ENCODE measurements at places on chromosomes 1 and 21.

- DNase-seq = no peak
Observed at GRCh38 chr1:83741348-83741747, 257.6 kb downstream of the TTLL7 start.

DNA sequence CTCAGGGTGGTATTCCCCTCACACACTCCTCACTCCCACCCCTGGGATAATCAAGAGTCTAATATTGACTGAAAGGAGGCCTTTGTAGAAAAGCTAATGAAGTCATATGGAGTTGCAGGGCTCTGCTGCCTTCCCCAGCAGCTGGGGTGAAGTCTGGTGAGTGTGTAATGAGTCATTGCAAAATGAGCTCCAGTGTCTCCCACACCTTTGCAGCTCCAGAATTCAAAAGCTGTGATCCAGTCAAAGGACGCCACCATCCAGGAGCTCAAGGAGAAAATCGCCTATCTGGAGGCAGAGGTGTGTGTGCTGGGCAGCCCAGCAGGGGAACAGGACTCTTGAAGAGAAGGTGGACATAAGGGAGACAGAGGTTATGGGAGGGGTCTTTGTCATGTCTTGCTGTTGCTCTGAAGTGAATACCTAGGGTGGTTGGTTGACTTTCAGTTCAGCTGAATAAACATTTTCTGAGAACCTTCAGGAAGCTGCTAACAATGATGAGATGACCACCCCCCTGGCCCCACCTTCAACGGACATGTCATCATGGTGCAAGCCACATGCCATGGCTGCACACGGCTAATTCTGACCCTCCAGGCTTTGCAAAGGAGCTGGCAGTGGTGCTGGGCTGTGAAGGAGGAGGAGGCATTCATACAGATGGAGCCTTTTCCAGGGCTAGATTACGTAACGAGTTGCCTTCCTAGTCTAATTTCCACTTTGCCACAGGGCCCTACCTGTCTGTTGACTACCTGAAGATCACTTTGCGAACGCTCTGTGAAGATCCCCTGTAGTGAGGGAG, 32.2 kb upstream of the SNX27 start:
- DNase-seq = no peak

GRCh38 chr1:30522031-30523004, 201.1 kb downstream of the MATN1 start:
- no peak for DNase-seq

- DNase-seq = no peak
Observed at GRCh38 chr1:151990856-151991198, 2.8 kb downstream of the S100A10 start.

DNA sequence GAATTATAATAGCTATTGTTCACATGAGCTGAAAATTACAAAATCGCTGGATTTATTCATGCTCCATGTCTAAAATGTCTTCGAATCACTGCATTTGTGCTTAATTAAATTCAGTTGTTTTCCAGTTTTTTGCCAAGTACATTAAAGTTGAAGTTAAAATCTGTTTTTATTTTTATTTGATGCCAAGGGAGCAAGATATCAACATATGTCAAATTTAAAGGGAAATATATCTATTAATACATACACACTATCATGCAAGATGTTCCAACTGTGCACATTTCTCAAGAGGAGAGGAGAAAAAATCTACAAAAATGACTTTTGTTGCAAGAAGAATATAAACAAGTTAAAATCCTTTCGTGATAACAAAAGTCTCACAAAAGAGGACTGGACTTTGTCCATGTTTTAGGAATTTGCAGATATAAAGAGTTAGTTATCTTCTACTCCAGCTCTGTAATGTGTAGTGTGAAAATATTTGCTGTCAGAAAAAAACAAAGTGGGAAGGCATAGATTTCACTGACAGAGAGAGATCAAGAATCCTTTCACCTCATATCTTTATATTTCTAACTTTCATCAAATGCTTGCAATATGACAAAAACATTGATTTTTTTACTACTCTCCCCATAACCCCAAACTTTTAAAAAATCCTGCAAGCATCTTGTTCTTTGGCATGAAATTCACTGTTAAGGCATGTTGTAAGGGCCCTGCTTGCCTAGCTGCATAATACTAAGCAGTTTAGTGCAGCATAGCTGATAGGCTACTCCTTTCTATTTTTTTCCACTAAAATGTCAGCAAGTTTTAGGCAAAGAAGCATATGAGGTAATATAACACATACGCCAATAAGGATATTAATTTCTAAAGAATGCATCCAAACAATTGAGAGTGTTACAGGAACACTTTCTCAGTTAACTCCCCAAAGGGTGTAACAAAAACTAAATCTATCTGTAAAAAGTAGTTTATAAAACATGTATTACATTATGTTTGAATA, 340.2 kb upstream of the ADAMTS5 start:
- no peak for DNase-seq

DNA sequence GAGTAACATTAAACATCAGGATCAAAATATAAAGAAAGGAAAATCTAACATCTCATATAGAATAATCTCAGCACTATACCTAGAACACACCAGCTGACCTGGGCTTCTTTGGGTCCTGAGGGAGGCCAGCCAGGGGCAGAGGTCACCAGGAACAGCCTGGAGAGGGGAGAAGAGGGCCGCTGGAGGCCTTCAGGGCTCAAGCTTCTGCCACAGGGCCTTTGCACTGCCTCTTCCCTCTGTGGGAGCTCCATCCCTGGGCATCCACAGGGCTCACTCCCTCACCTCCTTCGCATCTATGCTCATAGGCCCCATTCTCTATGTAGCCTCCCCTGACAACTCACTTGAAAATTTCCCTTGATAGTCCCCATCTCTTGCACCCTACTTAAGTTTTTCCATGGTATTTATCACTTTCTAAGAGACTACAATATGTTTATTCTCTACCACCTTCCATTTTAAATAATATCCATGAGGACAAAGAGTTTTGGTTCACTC, 73.9 kb downstream of the HIVEP3 start:
- no peak for DNase-seq

DNA sequence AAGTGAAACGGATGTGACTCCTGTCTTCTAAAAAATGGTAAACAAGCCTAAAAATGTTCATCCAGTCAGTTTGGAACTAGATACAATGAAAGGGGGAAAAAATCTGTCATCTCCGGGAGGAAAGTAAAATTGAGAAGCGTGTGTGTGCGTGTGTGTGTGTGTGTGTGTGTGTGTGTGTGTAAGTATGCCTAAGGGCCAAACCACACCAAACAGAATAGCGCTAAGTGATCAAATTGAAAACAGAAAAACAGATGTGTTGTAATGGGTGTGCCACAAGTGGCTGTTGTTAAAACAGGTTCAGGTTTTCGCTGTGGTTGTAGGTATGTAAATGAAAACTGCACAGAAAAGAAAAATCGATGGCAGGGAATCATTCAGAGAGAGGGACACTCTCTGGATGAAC, 106.7 kb downstream of the RNF220 start:
- DNase-seq = no peak

DNA sequence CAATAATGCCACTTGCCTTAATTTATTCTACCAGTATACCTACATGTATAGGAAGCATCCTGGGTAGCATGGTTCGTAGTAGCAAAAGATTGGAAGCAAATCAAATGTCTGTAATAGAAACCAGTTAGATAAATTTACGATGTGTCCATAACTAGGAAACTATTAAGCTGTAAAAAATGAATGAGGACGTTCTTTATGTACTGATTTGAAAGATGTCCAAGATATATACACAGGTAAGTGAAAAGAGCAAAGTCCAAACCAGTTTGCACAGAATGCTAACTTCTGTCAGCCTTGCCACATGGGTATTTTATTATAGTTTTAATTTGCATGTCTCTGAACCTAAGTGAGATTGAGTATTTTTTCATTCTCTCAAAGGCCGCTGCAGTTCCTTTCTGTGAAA, 251.8 kb upstream of the IRF2BP2 start:
- DNase-seq = no peak

DNA sequence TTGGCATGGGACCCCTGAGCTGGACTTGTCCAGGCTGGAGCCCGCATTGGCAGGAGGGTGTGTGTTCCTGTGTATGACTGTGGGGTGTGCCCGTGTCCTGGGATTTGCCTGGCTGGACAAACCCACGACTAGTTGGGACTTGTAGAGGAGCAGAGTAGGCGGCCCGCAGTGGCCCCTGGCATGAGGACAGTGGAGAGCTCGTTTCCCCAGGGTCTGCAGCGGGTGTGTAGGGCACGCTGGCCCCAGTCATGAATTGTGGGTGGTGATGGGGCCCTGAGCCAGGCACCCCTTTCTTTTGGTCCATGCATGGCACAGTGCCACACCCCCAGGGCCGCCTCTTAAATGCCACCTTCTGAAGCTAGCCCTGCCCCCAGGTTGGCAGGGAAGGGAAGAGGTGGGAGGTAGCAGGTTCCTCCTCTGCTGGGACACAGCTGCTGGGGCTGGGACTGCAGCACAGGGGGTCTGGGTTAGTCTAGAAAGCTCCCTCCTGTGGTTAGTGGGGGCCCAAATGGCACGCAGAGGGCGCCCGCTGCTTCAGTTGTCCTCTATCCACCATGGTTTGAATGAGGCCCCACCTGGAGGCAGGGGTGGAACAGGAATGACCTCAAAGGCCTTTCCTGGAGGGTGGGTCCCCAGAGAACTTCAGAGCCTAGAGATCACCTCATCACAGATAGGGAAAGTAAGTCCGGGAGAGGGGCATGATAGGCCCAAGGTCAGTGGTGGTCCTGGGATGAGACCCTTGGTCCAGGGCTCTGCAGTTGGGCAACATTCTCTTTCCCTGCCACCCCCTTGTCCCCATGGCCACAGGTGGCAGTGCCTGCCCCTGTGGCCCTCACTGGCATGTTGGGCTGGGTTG, 4.1 kb downstream of the CROCC start:
- no peak for DNase-seq

GRCh38 chr1:153795330-153795837, 20.2 kb downstream of the SLC27A3 start:
- DNase-seq = no peak

GRCh38 chr1:101239095-101240040, 2.5 kb downstream of the S1PR1 start:
- DNase-seq = no peak

DNA sequence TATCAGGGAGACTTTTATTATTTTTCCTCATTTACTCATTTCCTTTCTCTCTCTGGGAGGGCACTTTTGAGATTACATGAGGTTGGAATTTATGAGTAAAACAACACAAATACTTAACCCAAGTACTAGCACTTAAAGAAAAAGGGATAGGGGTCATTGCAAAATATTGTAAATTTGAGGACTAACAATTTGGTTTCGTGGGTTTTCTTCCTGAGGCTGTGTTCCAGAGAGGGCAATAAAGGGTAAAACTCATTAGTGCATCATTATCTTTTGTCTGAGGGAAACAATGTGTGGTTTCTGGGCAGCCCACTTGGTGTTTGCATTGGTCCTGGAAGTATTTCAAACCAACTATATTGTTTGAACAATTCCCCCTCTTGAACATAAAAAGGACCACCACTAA, 96.5 kb downstream of the GREM2 start:
- DNase-seq = no peak

DNA sequence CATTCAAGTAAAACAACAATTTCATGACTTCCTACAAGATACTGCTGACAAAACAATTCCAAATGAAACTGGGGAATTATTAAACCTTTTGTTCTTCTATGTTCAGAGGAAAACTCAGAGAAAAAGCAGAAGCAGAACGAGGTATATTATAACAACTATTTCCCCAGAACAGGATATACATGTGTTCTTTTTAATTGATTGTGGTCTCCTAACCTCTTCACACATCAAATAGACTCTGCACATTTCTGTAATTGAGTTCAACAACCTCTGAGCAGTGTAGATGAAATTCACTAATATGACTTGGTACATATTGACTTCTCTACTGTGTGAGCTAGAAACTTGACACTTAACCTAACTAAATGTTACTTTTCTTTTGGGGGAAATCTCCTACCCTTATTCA, 584.2 kb downstream of the NEGR1 start:
- DNase-seq = no peak

DNA sequence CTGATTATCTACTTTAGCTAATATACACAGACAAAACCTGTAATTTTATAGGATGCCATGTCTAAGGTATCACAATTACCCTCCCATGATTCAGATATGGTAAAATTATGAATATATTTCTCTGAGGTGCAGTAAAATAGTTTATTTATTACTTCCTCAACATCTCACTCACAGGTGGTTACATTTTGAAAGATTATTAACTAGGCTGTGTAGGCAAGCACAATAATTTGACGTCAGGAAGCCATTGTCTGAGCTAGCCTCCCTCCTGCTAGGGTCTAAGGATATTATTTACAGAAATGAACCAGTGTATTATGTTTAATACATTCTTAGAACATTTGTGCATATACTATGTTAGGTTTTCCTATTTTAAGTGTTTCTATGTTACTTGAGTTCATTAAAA, 69.9 kb upstream of the ADGRL2 start:
- no peak for DNase-seq

Measured in globus pallidus (tissue), 1 donor.